Thoracic aorta (tissue), 2 donors: ENCODE measurements at places on chromosomes 12 and 14. TPM values are rescaled to one million over a fixed set of nuclear protein-coding genes. Genes with fewer than 3 reads are reported as not detected.
A peak's percentile ranks its signal among the peaks of the same experiment; 100 is the strongest.

Gene DNAI7
- not detected for total RNA-seq

DNA sequence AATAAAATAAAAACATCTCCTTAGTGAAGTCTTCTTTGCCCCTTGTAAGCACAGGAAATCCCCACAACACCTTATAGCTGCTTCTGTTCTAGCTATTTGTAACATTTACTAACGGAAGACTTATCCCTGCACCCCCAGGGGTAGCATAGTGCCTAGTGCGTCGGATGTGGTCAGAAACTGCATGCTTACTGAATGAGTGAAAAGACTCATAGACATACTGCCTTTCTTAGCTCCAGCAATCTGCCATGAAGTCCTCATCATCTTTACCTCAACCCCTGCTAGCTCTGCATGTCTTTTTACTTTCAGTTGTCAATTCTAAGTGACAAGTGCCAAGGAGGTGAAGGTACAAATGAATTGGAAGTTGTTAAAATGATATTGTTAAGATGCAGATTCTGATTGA, 12.9 kb downstream of the RIOX1 start:
- no peak overlapping the region for H3K27ac ChIP-seq
- H3K4me3 ChIP-seq, result no peak overlapping the region
- H3K27me3 ChIP-seq, result no peaks in the 10 kb centered on the region
- H3K36me3 ChIP-seq, result no peaks in the 10 kb centered on the region

GRCh38 chr14:91255026-91255695, 10.7 kb upstream of the GPR68 start:
- no peak for DNase-seq
- H3K4me1 ChIP-seq, result peaks cover 2% of the 10 kb centered on the region
- H3K27ac ChIP-seq, result no peak overlapping the region
- no peaks in the 10 kb centered on the region for H3K27me3 ChIP-seq

- no peak overlapping the region for H3K27ac ChIP-seq
- H3K36me3 ChIP-seq, result no peaks in the 10 kb centered on the region
- DNase-seq, result no peak
- H3K27me3 ChIP-seq, result no peaks in the 10 kb centered on the region
Measured at GRCh38 chr14:90678846-90679362, 137.3 kb downstream of the TTC7B start.

- H3K36me3 ChIP-seq, result no peaks in the 10 kb centered on the region
- no peaks in the 10 kb centered on the region for H3K4me1 ChIP-seq
- no peak overlapping the region for H3K4me3 ChIP-seq
- no peak for DNase-seq
Measured at GRCh38 chr12:33589576-33590114, 150.0 kb upstream of the SYT10 start.

DNA sequence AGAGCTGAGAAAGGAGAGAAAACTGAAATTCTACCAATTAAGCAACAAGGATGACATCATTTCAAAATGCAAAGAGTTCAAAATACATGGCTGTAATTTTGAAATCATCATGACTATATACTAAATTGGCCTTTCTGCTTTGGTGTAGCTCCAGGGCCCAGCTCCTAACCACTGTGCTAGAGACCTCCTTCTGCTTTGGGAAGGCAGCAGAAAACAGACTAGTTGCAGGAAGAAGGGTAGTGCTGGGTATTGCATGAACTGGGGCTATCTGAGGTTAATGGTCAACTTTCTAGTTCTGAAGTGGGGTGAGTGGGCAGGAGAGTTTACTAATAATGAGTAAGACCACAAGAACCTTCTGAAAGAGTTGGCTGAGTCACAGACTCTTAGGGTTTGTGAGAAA, 66.2 kb downstream of the PTGER2 start:
- H3K27me3 ChIP-seq, result no peaks in the 10 kb centered on the region
- no peaks in the 10 kb centered on the region for H3K36me3 ChIP-seq
- no peak overlapping the region for H3K27ac ChIP-seq
- H3K4me1 ChIP-seq, result no peaks in the 10 kb centered on the region
- no peak for DNase-seq
- H3K4me3 ChIP-seq, result no peak overlapping the region

- H3K36me3 ChIP-seq, result peaks cover 16% of the 10 kb centered on the region
- no peak overlapping the region for H3K27ac ChIP-seq
- H3K4me3 ChIP-seq, result no peak overlapping the region
- H3K27me3 ChIP-seq, result no peaks in the 10 kb centered on the region
- H3K4me1 ChIP-seq, result no peaks in the 10 kb centered on the region
Measured at GRCh38 chr14:23481362-23481970, 12.0 kb downstream of the NGDN start.

Gene SERPINA4
- total RNA-seq, result not detected

Gene OTX2
- total RNA-seq, result not detected

- no peaks in the 10 kb centered on the region for H3K27me3 ChIP-seq
- DNase-seq, result no peak
- no peak overlapping the region for H3K4me3 ChIP-seq
- peaks cover 34% of the 10 kb centered on the region for H3K36me3 ChIP-seq
Measured at GRCh38 chr12:123696646-123697045, 15.5 kb upstream of the ATP6V0A2 start.

DNA sequence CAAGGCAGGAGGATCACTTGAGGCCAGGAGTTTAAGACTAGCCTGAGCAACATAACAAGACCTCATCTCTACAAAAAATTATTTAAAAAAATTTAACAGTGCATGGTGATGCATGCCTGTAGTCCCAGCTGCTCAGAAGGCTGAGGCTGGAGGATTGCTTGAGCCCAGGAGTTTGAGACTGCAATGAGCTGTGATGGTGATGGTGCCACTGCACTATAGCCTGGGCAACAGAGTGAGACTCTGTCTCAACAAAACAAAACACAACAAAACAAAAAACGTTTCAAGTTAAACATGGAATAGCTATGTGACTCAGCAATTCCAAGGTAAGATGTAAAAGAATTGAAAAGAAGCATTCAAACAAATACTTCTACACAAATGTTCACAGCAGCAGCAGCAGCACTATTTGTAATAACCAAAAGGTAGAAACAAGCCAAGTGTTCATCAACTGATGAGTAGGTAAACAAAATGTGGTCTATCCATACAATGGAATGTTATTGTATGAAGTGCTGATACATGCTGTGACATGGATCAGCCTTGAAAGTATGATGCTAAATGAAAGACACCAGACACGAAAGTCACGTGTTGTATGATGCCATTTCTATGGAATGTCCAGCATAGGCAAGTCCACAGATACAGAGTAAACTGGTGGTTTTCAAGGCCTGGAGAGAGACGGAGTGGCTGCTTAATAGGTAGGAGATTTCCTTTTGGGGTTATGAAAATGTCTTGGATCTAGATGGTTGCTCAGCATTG, 31.4 kb downstream of the CFAP251 start:
- no peaks in the 10 kb centered on the region for H3K36me3 ChIP-seq
- no peaks in the 10 kb centered on the region for H3K4me1 ChIP-seq
- H3K27me3 ChIP-seq, result no peaks in the 10 kb centered on the region
- no peak overlapping the region for H3K4me3 ChIP-seq

- no peaks in the 10 kb centered on the region for H3K27me3 ChIP-seq
- peaks cover 4% of the 10 kb centered on the region for H3K4me1 ChIP-seq
- no peak overlapping the region for H3K4me3 ChIP-seq
Measured at GRCh38 chr14:101788016-101788635, 26.6 kb downstream of the PPP2R5C start.

DNA sequence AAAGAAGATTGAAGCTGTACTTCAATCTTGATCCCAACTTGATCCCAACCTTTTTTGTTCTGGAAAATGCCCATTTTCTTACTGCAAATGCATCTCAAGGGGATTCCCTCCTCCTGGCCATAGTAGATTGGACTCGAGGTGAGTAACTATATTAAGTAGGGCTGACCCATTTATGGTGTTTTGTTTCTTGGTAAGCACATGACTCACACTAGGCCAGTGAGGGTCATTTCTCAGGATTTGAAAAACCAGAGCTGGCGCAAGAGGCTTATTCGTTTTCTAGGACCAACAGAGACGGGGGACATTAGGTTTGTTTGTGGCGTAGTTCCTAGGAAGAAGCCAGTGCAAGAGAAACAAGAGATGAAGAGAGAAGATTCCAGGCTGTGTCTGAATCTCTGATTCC, 51.4 kb downstream of the MRPL42 start:
- no peak overlapping the region for H3K27ac ChIP-seq
- H3K4me1 ChIP-seq, result no peaks in the 10 kb centered on the region
- no peaks in the 10 kb centered on the region for H3K27me3 ChIP-seq

Gene ENDOU
- 0.49 TPM for total RNA-seq

Gene KLRD1
- 1.9 TPM for total RNA-seq

GRCh38 chr12:80925237-80925636, 12.5 kb downstream of the LIN7A start:
- no peak overlapping the region for H3K27ac ChIP-seq
- H3K27me3 ChIP-seq, result no peaks in the 10 kb centered on the region
- no peaks in the 10 kb centered on the region for H3K4me1 ChIP-seq
- DNase-seq, result no peak

DNA sequence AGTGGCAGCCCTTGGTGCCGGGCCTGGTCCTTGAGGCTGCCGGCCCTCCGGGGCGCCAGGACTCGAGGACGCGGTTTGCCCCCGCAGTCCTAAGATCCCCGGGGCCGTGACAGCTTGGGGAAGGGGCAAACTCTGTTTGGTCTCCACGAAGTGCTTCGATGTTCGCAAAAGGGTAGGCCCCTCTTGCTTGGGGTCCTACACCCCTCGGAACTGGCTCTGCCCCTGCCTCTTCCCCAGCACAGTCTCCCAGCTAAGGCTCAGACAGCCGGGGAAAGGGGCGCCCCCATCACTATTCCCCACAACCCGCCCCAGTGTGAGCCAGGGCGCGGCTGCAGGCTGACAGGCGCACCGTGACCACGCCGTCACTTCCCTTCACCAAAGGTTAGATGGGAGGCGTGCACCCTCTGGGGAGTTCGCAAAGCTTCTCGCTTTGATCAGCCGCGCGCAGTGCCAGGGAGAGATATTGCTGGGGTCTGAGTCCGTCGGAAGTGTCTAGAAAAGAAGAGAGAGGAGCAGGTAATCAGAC, 7.2 kb upstream of the OTX2 start:
- H3K4me1 ChIP-seq, result no peaks in the 10 kb centered on the region
- no peaks in the 10 kb centered on the region for H3K36me3 ChIP-seq
- no peak overlapping the region for H3K4me3 ChIP-seq
- DNase-seq, result no peak
- peaks cover 2% of the 10 kb centered on the region for H3K27me3 ChIP-seq

Gene TAS2R31
- 2.7 TPM for total RNA-seq

Gene COL2A1
- total RNA-seq, result not detected

- H3K4me3 ChIP-seq, result no peak overlapping the region
- no peaks in the 10 kb centered on the region for H3K27me3 ChIP-seq
- H3K27ac ChIP-seq, result peak overlapping the region; percentile 98
- no peak for DNase-seq
- peaks cover 71% of the 10 kb centered on the region for H3K4me1 ChIP-seq
- no peaks in the 10 kb centered on the region for H3K36me3 ChIP-seq
Measured at GRCh38 chr12:47824635-47825034, 4.9 kb upstream of the HDAC7 start.

DNA sequence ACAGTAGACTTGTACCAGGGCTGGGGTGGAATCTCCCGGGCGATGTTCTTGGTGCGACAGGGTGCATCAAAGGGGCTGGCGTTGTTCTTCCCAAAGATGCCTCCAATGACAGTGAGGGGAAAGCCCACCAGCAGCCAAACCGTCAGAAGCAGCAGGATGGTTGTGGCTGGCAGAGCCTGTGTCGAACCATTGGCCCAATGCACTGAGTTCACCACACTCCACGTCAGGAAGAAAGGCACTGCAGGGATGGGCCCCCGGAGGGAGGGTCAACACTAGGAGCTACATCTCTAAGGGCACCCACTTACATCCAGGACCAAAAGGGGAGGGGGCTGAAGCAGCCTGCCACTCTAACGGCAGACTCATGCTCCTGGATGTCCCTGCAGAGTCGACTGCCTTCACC, 1.8 kb upstream of the IPO4 start:
- no peak overlapping the region for H3K4me3 ChIP-seq
- no peak for DNase-seq

Gene TPI1
- total RNA-seq, result 322 TPM

DNA sequence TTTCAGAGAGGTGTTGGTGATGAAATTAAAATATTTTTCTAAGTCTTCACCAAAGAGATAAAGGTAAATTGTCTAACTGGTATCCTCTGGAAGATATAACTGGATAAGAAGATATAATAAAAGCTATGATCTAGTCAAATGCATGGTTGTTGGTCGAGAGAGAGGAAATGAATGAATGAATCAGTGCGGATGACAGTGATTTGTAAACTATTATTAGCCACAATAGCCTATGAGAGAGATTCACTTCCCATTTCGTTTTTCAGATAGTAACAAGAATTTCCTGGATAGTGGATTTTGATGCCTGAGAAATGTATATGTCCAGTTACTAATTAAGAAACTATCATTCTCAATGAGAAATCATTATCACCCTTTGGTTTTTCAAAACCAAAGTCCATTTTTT, 63.1 kb downstream of the HEATR5A start:
- H3K36me3 ChIP-seq, result peaks cover 10% of the 10 kb centered on the region
- no peaks in the 10 kb centered on the region for H3K4me1 ChIP-seq
- no peaks in the 10 kb centered on the region for H3K27me3 ChIP-seq
- H3K27ac ChIP-seq, result no peak overlapping the region
- DNase-seq, result no peak

Gene HOXC12
- not detected for total RNA-seq

DNA sequence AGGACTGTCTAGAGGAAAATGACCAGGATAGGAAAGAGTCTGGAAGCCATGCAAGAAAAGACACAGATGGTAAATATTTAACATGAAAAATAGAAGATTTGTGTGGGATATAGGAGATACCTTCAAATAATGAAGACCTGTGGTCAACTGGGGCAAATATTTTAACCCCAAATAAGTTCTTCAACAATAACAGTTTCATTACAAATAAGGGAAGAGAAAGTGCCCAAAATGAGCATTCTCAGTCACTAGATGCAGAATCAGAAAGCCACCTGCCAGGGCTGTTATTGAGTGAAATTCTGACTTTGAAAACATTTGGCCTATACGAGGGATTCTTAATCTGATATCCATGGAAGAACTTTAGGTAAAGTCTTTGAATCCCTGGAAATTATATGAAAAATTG, 231.2 kb upstream of the PLEKHG7 start:
- H3K4me1 ChIP-seq, result no peaks in the 10 kb centered on the region
- H3K36me3 ChIP-seq, result no peaks in the 10 kb centered on the region
- H3K27ac ChIP-seq, result no peak overlapping the region

GRCh38 chr12:113240395-113240794, 19.1 kb downstream of the TPCN1 start:
- H3K4me3 ChIP-seq, result no peak overlapping the region
- DNase-seq, result no peak
- no peaks in the 10 kb centered on the region for H3K27me3 ChIP-seq
- peak overlapping the region; percentile 85 for H3K27ac ChIP-seq
- H3K4me1 ChIP-seq, result peaks cover 77% of the 10 kb centered on the region
- no peaks in the 10 kb centered on the region for H3K36me3 ChIP-seq

DNA sequence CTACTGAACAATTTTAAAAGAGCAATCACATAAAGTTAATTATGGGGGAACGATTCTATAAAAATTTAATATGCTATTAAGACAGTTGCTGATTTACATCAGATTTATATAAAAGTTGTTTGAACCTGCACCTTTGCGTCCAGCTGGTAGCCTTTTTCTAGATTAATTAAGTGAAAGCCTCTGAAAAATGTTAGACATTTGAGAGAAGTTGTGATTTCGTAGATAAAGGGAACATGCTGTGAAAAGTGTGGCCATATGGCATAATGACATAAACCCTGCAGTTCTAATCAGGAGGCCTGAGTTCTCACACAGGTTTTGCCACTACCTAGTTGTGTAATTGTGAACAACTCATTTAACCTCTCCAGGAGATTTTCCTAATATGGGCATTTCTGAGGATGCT, 187.2 kb downstream of the TMTC2 start:
- H3K36me3 ChIP-seq, result no peaks in the 10 kb centered on the region
- DNase-seq, result no peak
- H3K27ac ChIP-seq, result no peak overlapping the region
- H3K4me3 ChIP-seq, result no peak overlapping the region
- H3K4me1 ChIP-seq, result no peaks in the 10 kb centered on the region

- H3K27ac ChIP-seq, result no peak overlapping the region
- H3K27me3 ChIP-seq, result no peaks in the 10 kb centered on the region
- H3K36me3 ChIP-seq, result no peaks in the 10 kb centered on the region
Measured at GRCh38 chr12:92022093-92022492, 123.6 kb downstream of the BTG1 start.

Gene CMA1
- total RNA-seq, result not detected

Gene REC8
- total RNA-seq, result 13.1 TPM
